ENCODE measurements at places on chromosomes 4 and X.

DNA sequence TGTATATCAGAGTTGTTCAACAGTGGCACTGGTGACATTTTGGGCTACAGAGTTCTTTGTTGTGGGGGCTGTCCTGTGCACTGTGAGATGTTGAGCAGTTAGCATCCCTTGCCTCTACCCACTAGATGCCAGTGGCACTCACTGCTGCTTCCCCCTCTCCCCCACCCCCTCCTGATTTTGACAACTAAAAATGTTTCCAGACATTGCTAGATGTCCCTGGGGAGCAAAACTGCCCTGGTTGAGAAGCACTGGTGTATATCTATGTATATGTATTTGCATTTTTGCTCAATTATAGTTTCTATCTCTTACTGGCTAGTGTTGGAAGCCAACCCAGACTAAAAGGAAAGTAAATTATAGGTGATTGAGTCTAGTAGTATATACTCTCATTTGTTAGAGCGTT, 2.4 kb downstream of the TMEM131L start:
- no peak for DNase-seq

GRCh38 chr4:155426953-155427352, 50.2 kb upstream of the MAP9 start:
- no peak for DNase-seq

DNA sequence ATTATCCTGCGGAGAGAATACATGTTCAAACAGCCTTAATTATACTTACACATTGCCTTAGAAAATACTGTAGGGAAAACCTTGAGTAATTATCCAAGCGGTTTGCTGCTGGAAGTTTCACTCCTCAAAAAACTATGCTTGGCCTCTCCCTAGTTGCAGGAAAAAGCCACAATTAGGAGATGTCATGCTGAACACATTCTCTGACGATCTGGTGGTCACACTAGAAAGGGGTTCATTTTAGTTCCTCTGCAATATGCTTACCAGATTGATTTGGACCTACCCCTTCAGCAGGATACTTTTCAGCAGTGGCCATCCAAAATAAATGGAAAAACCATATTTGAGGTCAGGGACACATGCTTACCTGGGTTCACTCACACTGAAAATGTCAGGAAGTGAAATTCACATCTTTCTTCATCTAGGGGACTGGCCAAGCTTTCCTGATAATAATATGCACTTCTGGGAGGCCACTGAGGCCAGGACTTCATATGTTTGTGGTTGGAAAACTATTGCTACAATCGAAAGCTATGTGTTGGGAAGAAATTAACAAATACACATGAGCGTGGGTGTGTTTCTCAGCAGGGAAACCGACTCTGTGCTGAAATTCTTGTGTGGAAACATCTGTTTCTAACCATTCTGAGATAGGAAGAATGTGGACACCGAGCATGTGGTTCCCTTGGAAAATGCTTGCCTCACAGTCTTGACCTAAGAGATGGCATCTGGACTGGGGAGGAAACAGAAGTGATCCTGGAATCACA, 68.8 kb downstream of the ATXN3L start:
- DNase-seq = no peak

DNA sequence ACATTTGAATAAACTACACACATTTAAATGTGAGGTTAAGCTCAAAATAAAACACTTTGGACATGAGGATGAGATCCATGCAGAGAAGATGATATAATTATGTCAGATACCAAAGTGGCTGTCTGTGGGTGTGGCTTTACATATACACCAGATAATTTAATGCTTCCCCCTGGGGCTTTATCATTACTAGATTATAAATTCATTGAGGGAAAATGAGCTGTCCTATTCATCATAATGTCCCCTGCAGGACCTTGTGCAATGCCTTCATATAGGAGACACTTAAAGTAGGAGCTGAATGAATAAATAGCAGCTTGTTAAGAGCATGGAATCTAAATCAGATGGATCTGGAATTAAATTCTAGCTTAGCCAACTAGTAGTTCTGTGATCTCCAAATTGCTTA, 49.7 kb downstream of the OTC start:
- no peak for DNase-seq

- no peak for DNase-seq
Observed at GRCh38 chr4:116020141-116020722, 906.8 kb upstream of the NDST4 start.

DNA sequence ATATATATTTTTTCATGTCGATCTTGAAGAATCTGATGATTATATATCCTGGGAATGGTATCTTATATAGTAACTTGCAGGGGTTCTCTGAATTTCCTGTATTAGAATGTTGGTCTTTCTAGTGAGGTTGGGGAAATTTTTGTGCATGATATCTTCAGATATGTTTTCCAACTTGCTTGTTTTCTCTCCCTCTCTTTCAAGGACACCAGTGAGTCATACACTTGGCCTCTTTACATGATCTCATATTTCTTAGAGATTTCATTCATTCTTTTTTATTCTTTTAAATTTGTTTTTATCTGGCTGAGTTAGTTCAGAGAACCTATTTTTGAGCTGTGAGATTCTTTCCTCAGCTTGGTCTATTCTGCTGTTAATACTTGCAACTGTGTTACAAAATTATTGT, 27.2 kb upstream of the C4orf17 start:
- DNase-seq = no peak

- DNase-seq = no peak
Observed at GRCh38 chr4:41939016-41939626, 3.9 kb downstream of the TMEM33 start.

- DNase-seq = no peak
Observed at GRCh38 chr4:2402048-2402842, 16.2 kb downstream of the ZFYVE28 start.

DNA sequence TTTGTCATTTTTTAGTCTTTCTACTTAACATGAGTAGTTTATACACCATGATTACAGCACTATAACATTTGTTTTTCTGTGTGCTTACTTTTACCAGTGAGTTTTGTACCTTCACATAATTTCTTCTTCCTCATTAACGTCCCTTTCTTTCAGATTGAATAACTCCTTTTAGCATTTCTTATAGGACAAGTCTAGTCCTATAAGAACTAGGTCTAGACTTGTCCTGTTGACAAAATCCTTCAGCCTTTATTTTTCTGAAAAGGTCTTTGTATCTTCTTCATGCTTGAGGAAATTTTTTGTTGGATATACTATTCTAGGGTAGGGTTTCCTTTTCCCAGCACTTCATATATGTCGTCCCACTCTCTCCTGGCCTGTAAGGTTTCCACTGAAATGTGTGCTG, 253.3 kb upstream of the ARHGAP24 start:
- DNase-seq = no peak

DNA sequence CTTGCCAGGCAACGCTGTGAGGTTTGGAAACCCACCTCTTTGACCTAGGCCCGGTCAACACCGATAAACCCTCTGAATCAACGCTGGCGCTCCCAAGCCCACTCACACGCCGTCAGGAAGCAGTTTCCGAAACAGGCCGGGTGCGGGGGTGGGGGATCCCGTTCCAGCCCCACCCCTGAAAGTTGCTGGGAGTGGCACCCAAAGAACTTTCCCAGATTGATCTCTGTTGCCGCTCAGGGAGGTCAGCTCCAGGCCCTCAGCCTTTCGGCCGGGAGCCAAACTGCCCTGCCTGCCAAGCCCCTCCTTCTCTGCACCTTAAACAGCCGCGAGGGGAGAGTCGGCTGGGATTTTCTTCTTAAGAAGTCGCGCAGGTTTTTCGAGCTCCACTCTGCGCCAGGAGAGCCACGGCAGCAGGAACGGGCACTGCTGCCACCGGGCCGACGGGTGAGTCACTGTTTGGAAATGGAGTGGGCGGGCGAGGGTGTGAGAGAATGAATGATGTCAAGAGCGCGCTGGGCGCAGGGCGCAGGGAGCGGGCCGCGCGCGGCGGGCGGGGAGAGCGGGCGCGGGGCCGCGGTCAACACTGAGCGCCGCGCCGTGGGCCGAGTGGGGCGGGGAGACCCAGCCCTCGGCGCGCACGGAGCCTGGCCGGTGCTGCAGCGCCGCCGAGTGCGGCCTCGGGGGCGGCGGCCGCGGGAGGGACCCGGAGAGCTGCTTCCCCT, at the start of gene SGMS2:
TSS of gene SGMS2 (plus strand) at position 583 of the 722 bp plus-strand sequence. CDS start 70,622 bp downstream, outside the sequence.
- no peak for DNase-seq

GRCh38 chr4:146932116-146932515, 13.5 kb downstream of the TTC29 start:
- DNase-seq = no peak

GRCh38 chrX:20527558-20528011, 260.9 kb upstream of the RPS6KA3 start:
- DNase-seq = no peak

GRCh38 chrX:136292656-136293055, 8.1 kb upstream of the ADGRG4 start:
- no peak for DNase-seq

DNA sequence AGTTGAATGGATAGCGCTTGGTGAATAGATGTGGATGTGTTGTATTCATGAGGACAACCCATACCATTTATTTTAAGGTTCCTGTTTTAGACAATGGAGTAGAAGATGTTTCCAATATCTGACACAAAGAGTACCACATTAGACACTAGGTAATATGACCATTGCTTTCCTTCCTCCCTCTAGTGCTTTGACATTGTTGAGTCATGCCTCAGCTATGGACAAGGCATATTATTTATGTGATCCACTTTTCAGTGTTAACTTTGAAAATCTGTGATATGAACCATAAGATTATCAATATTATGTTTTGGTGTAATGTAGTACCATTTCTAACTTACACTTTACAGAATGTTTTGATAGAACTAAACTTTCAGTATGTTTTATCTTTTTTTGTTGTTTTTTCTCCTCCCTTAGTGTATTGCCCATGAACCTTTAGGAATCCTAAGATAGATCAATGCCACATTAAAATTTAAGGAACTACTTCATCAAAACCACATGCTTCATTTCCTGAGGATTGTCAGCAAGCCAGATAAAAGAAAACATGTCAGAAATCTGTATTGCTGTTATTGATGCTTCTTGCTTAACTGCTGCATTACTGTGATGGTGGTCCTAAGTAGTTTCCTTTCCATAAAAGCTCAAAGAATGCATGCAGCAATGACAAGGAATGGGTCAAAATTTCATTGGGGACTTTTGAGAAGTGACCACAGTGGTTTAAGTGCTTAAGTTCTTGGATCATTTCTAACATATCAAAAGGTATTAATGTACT, 105.0 kb downstream of the PCDH7 start:
- no peak for DNase-seq

DNA sequence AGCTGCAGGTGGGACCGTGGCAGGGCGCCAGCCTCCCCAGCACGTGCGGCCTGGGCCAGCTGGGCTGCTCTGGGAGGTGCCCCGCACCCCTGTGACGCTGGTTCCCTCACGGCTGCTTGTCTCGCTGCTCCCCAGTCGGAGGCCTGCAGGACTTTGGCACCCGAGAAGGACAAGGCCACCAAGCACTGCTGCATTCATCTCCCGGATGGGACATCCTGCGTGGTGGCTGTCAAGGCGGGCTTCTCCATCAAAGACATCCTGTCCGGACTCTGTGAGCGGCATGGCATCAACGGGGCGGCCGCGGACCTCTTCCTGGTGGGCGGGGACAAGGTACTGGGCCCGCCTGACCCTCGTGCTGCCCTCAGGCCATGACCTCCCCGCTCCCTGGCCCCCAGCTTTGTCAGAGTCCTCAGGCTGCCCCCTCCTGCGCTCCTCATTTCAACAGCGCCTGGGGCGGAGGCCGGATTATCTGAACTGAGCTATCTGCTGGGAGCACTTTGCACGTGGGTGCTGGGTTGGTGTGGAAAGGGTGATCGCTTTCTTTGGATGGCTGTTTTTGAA, 19.4 kb upstream of the HGFAC start:
- DNase-seq = no peak

GRCh38 chr4:184101711-184102110, 116.0 kb downstream of the ENPP6 start:
- DNase-seq = no peak

DNA sequence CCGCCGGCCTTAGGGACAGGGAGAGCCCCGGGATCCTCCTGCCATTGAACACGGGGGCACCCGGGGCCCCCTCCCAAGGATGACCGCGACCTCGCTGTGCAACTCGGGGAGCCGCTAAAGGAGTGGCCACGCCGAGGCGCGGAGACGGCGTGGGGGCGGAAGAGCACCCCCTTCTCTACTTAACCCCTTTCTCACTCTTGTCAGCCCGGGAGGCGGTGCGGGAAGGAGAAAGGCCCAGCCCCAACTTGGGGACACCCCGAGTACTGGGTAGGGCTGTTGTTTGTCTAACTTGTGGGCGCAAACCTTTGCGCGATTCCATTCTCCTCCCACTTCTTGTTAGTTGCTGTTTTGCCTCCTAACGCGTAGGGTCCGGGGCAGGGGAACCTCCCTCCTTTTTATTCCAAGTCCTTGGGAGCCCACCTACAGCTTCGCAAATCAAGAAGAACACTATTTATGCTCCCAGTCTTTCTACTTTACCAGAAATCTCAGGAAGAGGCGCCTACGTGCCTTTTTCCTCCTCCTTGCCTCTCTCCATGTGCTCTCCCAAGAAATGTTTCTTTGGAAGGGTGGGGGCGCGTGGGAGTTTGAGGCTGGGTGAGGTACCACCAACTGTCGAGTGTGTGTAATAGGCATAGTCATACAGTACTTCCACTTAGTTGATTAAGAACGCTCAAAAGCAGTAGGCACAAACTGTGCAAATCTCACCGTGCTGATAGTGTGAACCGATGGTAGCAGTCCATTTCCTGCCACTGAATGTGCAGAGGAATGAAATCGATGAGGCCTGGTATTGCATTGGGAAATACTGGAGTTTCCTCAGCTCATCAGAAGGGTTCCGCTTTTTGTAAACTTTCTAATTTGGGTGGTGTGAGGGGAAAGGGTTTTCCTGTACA, 813 bp downstream of the DIAPH2 start:
- peak; percentile 18 for DNase-seq

DNA sequence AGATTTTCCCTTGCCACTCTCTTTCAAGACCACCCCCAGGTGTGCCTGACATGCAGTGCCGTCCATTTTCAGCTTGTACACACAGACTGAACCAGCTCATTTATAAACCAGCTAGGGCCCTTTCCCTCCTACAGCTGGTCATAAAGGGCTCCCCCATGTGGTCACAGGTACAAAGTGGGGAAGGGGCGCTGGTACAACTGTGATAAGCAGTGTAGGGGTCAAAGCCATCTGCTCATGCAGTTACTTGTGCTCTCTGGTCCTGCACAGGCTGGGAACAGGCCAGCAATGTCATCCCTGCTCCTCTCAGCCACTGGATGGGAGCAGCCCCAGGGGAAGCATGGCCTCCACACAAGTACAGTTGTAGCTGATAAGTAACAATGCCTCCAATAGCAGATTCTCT, 20.6 kb downstream of the GABRQ start:
- DNase-seq = no peak

GRCh38 chr4:170849969-170850368, 760.2 kb upstream of the AADAT start:
- DNase-seq = no peak

DNA sequence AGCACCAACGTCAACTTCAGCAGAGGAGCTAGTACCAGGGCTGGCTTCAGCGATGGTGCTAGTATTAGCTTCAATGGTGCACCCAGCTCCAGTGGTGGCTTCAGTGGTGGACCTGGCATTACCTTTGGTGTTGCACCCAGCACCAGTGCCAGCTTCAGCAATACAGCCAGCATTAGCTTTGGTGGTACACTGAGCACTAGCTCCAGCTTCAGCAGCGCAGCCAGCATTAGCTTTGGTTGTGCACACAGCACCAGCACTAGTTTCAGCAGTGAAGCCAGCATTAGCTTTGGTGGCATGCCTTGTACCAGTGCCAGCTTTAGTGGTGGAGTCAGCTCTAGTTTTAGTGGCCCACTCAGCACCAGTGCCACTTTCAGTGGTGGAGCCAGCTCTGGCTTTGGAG, 8.3 kb downstream of the TRO start:
- no peak for DNase-seq

Data from T-helper 17 cell (primary cell).